Epithelial cell of alveolus of lung (primary cell): ENCODE measurements at places on chromosomes 4 and X. TPM values are rescaled to one million over a fixed set of nuclear protein-coding genes. Genes with fewer than 3 reads are reported as not detected.

The ADH7 gene
- total RNA-seq, result not detected in 2 replicates

The MAGEA8 gene
- total RNA-seq, result not detected in 2 replicates

The NLGN4X gene
- 0.32 and 0.65 TPM in 2 replicates for total RNA-seq

The ZC4H2 gene
- total RNA-seq, result 9.6 and 26.9 TPM in 2 replicates

The TXK gene
- 1.6 TPM in 1 of 2 replicates, not detected in the other for total RNA-seq

The FRAS1 gene
- total RNA-seq, result 0.48 and 4.9 TPM in 2 replicates

The CT83 gene
- total RNA-seq, result not detected in 2 replicates

The HELT gene
- total RNA-seq, result not detected in 2 replicates

The N4BP2 gene
- total RNA-seq, result 3.9 and 4.8 TPM in 2 replicates

The CDX4 gene
- not detected in 2 replicates for total RNA-seq
